ENCODE measurements at places on chromosomes 7 and 10. TPM values are rescaled to one million over a fixed set of nuclear protein-coding genes. Genes with fewer than 3 reads are reported as not detected.

GIMAP5 gene
- 6.6 TPM for total RNA-seq

TBC1D12 gene
- total RNA-seq = 6.3 TPM

NOLC1 gene
- total RNA-seq = 26.2 TPM

CDK14 gene
- 25.7 TPM for total RNA-seq

SPDYE5 gene
- not detected for total RNA-seq

GIMAP4 gene
- total RNA-seq = 18.2 TPM
